Stimulated activated CD8-positive, alpha-beta memory T cell treated with anti-CD3 and anti-CD28 coated beads, Interleukin-4, amount 100 ng/mL, for 4 hours (primary cell): ENCODE measurements at places on chromosomes 6 and 20.

DNA sequence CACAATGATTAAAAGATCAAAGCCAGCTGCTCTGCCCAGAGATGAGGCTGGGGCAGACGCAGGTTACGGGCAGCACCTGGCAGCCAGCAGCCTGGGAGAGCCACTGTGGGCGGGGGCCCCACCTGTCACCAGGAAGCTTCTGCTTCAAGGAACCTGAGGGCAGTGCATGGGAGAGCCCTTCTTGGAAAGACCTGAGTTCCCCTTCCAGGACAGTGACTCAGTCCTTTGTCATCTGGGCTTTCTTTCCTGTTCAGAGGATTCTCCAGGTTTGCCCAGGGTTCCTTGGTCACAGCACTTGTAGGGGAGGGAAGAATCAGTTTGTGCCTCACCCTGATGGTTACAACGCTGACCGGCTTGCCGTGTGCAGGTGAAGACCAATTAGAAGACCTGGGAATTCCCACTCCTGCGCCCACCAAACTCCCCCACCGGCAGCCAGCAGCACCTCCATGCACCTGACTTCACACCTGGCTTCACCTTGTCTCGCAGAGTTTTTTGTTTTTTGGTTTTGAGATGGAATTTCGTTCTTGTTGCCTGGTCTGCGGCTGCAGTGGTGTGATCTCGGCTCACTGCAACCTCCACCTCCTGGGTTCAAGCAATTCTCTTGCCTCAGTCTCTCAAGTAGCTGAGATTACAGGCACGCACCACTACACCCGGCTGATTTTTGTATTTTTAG lies 2.0 kb downstream of the ZBP1 start:
- no peak for DNase-seq

DNA sequence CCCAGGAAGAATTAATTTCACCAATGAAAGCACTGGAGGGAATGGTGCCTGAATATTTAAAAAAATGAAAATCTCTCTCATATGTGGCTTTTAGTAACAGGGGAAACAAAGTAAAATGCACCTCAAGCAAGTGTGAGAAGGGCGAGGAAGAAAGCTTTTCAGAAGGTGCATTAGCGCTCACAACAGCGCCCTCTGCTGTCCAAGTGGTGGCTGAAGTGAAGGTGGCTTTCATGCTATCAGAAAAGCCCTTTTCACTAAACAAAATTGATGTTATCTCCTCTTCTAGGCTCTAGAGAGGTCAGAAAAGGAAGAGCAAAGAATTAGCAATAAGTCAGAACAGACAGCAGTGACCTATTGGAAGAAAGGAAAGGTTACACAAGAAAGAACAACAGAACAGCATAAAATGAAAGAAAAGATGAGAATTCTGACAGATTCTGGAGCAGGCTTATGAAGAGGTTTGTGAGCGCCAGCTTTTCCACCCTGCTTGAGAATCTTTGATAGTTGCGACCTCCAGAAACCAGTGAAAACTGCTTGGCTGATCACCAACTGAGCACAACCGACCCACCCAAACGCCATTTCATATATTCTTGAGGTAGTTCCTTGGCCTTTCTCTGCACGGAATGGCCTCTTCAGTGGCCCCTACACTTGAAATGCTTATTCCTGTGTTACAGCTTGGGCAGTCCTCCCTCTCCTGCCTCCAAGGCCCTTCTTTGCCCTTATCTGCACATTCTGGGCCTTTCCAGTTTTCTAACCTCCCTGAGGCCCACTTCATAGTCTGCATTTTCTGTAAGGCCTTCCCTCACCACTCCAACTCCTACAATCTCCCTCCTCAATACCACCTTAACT lies 45.3 kb downstream of the SMLR1 start:
- peak; percentile 63 for DNase-seq

DNA sequence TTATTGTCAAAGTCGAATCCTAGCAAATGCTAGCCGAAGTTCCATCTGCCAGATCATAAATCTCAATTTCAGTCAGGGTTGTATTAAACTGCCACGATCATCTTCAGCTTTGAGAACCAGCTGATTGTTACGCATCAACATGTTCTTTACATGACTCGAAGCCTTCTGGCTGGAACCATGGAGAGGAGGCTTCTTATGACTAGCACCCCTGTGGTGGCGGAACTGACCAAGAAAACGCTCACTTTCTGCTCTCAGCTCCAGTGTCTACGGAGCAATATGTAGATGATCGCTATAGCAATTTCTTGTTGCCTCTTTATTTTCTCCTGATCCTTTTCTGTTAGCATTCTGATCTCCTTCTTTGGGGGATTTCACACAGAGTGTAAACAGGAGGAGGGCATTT lies 479.4 kb upstream of the SLC35B3 start:
- no peak for DNase-seq

- DNase-seq, result no peak
These were observed 44.0 kb upstream of the SLC22A16 start for GRCh38 chr6:110520209-110520965.

DNA sequence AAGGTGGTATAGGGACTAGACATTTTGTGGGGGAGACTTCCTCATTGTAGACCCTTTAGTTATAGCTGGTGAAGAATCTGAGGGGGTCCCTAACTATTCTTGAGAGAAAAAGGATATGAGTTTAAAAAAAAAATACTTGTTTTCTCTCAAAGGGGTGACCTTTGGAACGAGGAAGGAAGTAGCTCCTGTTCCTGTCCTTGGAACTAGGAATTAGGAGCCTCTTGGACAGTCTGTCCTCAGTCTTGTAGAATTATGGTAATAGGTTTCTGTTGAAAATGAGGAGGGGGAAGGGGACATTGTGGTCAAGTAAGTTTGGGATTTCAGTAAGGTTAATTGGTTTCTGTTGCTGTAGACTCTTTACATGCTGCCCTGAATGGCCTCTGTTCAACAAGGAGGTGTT lies 56.5 kb downstream of the PLEKHG1 start:
- DNase-seq, result no peak

GRCh38 chr20:35463455-35464300 lies 8.3 kb downstream of the CEP250 start:
- no peak for DNase-seq

DNA sequence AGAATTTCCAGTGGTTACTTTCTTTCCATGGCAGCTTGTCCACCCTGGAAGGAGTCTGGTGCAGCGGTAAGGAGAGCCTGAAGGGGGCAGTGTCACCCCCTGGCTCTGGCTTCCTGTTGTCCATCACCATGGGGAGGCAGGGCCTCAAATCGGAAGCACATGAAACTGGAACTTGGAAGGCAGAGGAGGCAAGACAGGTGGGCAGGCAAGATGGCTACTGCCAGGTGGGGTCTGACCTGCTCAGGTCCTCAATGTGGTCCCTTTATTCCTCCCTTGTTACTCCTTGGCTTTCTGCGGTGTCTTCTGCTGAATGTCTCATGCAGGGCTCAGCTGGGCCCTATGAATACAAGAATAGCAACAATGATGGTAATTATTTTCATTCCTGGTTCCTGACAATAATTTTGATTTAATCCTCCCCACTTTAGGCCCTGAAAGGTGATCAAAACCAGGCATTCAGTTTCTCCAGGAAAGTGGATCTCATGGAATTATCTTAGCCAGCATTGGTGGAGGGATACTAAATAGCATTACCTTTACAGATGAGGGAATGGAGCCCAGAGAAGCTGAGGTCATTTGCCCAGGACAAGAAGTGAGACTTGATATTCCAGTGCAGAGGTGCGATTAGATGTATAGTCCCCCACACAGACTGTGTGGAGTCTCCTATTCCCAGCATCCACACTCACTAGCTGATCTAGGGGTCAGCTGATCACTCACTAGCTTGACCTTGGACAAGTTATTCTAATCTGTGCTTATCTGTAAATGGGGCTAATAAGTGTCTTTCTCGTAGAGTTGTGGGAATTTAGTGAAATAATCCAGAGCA lies 17.6 kb upstream of the SNAI1 start:
- DNase-seq, result no peak

- DNase-seq, result no peak
These were observed 1.3 kb downstream of the TAP1 start for GRCh38 chr6:32852018-32852843.

DNA sequence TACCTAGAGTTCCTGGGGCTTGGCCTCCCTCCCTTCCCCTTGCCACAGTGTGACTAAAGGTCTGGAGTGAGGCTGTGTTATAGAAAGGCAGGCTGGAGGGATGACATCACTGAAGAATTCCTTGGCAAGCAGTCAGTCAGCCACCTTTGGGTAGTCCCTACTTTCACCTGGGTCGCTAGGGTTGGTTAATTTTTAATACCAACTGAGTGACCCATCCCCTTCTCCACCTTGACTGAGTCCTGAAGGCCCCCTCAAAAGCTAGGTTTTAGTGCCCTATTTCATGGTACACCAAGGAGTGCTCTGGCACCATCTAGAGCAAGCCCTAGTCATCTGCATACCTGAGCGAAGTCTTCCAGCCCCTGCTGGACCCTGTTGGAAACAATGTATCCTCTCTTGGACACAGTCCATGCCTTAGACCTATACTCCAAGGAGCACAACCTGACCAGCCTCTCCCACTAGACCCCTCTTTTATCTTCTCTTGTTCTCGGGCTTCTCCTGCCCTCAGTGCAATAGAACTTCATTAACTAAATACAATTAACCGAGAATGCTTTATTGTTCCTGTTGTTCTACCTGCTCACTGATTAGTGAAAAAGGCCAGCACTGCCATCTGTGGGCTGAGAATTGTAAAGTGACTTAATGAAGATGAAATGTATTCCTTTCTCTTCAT lies 44.6 kb downstream of the RIN2 start:
- DNase-seq, result no peak

GRCh38 chr6:154614101-154614500 lies 103.6 kb upstream of the CNKSR3 start:
- DNase-seq, result no peak
